ENCODE measurements at places on chromosomes 12 and 14.

DNA sequence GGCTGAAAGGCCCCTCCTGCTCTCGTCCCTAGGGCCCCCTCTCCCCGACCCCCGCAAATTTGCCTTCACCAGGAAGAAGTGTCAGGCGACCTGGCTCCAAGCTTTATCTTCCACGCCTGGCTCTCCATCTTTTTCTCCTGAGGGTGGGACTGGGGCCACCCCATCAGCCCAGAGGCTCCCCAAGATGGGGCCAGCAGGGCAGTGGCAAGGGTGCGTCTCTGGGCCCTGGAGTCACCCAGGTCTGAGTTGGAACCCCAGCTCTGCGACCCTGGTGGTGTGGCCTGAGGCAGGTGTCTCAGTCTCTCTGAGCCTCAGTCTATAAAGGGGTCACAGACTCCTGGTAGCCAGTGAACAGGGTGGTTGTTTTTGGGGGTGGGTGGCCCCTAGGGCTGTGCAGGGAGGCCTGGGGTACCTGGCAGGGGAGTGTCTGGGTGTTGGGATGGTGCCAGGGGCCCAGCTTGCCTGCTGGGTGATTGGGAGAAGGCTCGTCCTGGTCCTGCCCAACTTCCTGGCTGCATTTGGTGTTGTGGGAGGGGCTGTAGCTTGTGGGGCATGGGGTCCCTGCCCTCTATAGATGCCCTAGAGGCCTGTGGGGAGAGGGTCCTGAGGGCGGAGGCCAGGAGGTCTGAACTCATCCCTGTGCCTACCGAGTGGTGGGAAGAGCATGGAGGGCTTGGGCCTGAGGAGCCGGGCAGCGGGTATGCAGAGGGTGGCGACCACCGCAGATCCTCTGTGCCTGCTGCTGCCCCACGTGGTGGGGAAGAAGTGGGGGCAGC is 7.6 kb downstream of the KIF26A start:
- DNase-seq: no peak

DNA sequence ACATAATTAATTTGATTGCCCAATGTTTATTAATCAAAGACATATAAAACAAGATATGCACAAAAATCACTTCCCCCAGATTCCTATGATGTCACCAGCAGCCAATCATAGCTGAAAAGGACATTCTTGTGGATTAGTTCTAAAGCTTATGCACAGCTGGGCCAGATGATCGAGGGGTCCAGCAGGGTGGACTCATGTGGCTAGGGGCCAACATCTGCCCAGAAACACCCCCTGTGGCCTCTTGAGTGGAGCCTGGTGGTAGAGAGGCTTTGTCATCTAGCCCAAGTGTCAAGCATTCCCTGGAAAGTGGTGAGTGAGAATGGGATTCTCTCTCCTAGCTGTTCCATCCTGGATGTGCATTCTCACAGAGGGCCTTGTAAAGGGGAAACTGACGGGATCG is 590.0 kb downstream of the BCL11B start:
- DNase-seq: no peak

DNA sequence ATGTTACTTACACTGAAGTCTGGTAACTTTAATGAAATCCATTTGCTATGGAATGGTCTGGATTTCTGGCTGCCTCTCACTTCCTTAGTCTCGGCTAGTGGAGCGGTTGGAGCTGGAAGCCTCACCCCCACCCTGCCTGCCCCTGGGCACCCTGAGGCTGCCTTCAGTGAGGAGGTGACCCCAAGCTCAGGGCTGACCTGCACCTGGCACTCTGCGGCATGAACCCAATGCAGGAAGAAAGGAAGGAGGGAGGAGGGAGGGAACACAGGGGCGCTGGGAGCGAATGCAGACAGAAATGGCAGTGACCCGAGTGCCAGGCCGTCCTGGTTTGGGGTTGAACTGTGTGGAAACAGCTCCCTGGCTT is 353.1 kb downstream of the TMEM121 start:
- no peak for DNase-seq

DNA sequence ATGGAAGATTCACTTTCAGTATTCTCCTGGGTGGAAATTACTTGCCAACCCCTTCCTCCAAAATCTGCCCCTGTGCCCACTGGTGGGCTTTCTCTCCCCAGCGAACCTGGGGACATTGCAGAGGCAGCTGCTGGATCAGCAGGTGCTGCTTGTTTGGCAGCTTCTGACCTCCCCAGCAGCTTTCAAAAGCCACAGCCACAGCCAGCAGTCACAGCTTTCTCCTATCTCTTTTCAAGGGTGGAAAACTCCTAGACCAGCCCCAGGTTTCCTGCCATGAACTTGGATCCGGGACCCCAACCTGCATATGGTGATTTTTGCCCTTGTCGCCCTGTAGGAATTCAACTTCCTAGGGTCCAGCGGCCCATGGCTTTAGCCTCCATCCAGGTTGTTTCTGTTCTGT is 330.8 kb downstream of the ADAMTS20 start:
- DNase-seq: no peak

- no peak for DNase-seq
Measured at GRCh38 chr12:50986966-50987737, 34.8 kb downstream of the HIGD1C start.

- no peak for DNase-seq
Measured at GRCh38 chr12:111046896-111047295, 126.5 kb upstream of the MYL2 start.

- no peak for DNase-seq
Measured at GRCh38 chr12:1297206-1297605, 297.2 kb downstream of the FBXL14 start.

GRCh38 chr14:21868442-21869046 is 194.9 kb upstream of the OR4E1 start:
- DNase-seq: peak; percentile 58

DNA sequence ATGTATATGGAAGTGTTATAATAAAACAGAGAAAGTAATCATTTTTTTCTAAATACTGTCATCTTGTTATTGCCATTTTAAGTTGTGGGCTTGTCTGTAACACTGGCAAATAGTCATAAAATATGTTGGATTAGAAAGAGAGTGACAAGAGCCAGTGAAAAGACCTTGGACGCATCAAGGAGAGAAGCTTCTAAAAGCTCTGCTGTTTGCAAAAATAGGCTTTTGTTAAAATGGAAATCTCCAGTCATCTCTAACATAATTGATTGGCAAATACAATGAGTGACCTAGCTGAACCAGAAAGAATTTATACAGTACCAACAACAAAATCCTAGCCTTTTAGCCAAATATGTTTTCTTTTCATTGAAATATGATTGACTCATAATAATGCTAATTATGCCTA is 245.8 kb upstream of the RMST start:
- no peak for DNase-seq

GRCh38 chr14:89572596-89573398 is 155.8 kb upstream of the FOXN3 start:
- no peak for DNase-seq

- no peak for DNase-seq
Measured at GRCh38 chr14:37745657-37746056, 150.2 kb downstream of the TTC6 start.

DNA sequence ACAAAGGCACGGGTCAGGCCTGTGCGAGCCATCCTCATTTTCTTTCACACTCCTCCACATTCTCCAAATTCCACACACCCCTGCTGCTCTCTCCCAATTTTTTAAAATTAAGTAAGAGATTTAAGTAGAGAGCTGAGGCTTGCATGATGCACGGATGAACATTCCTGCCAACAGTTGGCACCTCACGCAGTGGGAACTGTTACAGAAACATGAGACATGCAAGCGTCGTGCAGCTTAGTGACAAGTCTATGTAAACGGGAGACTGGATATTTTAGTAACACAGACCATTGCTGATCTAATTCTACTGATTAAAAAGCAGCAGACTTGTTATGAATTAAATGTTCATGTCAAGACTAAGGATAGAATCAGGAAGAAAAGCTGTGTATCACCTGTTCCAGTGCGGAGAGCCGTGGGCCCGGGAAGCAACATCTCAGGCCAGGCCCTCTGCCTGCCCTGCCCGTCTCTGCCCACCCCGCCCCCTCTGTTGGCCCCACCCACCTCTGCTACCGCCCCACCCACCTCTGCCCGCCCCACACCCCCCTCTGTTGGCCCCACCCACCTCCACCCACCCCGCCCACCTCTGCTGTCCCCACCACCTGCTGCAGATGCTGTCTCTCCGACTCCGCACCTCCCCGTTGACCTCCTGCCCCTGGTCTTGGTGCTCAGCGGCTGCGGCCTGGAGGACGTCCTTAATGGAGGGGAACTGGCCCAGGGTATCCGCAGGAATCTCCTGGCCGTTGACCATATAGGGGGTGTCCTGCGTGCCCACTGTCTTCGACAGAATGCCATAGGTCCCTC is 21.2 kb downstream of the GOLGA3 start:
- DNase-seq: no peak

- no peak for DNase-seq
Measured at GRCh38 chr14:34912182-34912581, 37.0 kb upstream of the BAZ1A start.

GRCh38 chr12:113231235-113232088 is 10.2 kb downstream of the TPCN1 start:
- no peak for DNase-seq

GRCh38 chr12:12736759-12737676 is 19.9 kb downstream of the CDKN1B start:
- peak; percentile 28 for DNase-seq

GRCh38 chr12:106342397-106343213 is 14.9 kb upstream of the POLR3B start:
- no peak for DNase-seq

- no peak for DNase-seq
Measured at GRCh38 chr14:63857466-63858030, 4.7 kb downstream of the SYNE2 start.

DNA sequence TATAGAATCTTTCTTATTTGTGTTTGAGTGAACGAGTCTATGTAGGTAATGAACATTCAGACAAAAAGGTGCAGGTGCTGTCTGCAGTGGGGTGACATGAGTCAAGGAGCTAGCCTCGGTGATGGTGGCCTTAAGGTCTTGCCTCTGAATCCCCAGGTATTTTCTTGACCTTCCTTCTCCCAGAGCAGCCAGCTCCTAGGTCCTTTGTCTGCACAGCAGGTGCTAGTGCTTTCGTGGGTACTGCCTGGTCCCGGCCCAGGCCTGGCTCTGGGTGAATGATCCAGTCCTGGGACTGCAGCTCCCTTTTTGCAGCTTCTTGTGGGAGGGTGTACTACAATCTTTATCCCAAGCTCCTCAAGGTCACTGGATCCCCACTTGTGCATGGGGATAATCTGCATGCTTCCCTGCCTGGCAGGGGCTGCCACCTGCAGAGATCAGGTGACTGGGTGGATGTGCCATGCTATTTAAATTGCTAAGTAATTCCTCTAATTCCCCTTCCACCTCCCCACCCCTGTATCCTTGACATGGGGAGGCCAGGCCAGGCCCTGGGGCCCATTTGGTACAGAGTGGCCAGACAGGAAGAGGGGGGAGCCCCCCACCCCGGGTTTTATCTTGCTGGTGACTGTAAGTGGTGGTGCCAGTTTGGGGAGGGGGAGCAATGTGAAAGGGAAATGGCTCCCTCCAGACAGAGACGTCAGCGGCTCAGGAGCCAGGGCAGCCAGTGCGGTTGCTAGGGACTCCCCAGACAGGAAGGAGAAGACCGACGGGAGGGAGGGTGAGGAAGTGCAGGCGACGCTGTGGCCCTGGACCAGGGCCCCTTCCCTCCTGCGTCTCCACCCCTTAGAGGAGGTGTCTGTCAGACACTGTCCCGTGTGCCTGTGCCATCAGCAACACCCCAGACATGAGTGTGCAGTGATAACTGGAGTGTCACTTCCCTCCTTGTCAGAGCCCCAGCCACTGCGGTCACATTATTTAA is 6.7 kb downstream of the VASH1 start:
- peak; percentile 63 for DNase-seq

DNA sequence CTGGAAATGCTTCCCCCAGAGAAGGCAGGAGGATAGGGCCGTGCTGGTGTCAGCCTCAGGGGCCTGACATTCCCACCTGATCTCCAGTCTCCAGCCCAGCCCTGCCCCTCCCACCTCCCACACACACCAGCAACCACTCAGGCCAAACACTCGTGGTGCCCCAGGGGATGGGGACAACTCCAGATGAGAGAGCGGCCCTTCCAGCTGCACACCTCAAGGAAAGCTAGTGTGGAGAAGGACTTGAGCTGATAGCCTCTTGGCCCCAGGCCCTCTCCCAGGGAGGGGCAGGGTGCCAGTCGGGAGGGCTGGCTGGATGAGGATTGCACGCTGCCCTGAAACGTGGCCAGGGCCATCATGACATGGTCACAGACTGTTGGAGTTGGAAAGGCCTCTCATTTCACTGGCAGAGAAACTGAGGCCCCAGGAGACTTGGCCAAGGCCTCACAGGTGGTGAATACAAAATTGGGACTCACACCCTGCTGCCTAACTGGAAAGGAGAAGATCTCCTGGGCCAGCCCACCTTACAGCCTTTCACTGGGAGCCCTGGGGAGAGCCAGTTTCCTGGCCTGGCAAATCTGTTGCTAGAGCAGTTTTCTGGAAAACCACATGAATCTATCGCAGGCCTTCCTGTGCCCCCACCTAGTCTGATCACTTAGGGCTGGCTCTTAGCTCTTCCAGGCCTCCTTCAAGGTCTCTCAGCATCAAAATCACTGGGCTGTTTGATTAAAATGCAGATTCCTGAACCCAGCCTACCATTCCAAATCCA is 52.1 kb downstream of the IRF2BPL start:
- no peak for DNase-seq

DNA sequence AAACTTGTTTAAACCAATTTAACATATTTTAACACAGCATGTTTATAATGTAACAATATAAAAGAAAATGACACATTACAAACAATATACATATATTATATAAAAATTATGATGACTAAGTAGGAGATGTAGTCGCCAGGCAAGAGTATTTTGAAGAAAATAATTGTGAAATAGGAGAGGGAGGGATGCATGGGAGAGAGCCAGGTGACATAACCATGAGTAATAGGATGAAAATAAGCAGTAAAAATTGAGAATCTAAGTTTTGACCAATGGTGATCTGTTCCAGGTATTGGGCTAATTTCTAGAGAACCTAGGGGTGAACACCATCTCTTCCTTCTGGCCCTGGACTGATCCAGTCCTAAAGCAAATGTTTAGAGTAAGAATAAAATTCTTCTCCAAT is 315.2 kb upstream of the G2E3 start:
- no peak for DNase-seq

- peak; percentile 9 for DNase-seq
Measured at GRCh38 chr12:30822385-30823155, 67.8 kb upstream of the CAPRIN2 start.

- peak; percentile 41 for DNase-seq
Measured at GRCh38 chr12:132488127-132489077, 1.5 kb upstream of the FBRSL1 start.

GRCh38 chr12:123945287-123946151 is 27.1 kb downstream of the CCDC92 start:
- no peak for DNase-seq

Measured in activated T-helper 1 cell treated with Interleukin-2 at 50 U/mL for 16 hours (primary cell).